ENCODE measurements at places on chromosomes 4 and X.

GRCh38 chr4:110170861-110171260, 27.6 kb downstream of the ELOVL6 start:
- DNase-seq = no peak

- no peak for DNase-seq
These were observed 792 bp downstream of the SLC10A4 start for GRCh38 chr4:48483777-48484493.

- DNase-seq = no peak
These were observed 266.0 kb downstream of the PAPSS1 start for GRCh38 chr4:107453987-107454386.

GRCh38 chrX:118566359-118566758, 70.7 kb downstream of the DOCK11 start:
- DNase-seq = no peak

GRCh38 chr4:166277401-166277800, 404.4 kb downstream of the TLL1 start:
- no peak for DNase-seq

- no peak for DNase-seq
These were observed 338.5 kb downstream of the PCDH7 start for GRCh38 chr4:31058656-31059055.

DNA sequence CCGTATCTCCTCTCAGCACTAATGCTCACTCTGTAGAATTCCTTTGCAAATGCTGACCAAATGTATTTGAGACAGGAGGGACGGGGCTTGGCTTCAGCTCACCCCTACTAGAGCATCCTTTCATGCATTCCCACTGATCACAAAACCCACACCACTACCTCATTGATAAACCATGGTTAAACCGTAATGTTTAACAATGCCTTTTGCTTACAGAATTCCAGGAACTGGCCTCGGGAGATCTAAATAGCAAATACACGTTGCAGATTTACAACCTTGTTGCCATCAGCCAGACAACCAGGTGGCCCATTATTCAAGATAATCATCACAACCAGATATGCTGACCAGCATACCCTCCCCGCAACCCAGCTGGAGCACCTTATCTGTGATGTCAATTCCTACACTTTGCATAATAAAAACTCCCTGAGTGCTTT, 391.9 kb downstream of the KCTD8 start:
- no peak for DNase-seq

GRCh38 chr4:110898290-110898689, 275.4 kb upstream of the PITX2 start:
- DNase-seq = peak; percentile 25

DNA sequence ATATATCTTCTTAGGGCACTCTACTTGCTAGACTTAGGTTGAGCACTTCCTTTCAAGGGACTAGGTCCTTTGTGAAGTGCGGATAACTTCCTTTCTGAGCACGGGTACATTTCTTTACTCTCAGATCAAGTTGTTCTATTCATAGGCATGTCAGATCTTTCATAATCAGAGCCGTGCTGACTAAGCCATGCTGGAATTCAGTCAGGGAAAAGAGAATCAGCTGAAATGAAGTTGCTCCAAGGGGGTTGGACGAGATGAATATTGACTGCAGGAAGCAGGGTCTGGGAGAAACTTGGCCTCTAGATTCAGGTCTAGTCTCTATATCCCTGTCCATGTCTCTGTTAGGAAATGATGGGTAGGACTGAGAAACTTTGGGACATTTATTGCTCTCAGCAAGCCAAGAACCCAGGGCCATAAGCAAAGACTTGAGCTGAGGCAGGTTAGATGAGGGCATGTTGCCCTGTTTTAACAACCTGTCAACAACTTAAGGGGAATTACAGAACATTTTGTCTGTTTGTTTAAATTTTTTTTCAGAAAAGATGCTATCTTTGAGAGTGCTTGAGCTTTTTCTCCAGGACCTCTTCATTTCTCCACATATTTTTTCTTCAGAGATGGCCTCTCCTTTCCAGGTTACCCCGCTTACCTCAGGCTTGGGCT, 28.3 kb downstream of the AREG start:
- no peak for DNase-seq

DNA sequence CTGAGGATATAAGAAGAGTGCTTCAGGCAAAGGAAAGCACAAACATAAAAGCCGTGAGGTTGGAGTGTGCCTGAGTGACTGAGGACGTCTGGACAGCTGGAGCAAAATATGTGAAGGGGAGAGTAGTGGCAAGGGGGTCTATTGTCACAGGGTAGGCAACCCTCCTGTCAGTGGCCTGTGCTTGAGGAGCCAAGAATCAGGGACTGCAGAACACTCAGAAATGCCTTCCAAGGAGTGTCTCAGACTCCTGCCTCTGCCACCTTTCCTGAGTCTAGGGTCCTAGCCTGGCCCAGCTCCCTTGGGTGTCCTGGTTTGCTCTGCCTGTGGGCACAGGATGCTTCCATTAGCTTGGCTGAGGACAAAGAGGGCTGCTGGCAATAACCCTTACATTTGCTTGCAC, 152.5 kb upstream of the PJA1 start:
- no peak for DNase-seq

DNA sequence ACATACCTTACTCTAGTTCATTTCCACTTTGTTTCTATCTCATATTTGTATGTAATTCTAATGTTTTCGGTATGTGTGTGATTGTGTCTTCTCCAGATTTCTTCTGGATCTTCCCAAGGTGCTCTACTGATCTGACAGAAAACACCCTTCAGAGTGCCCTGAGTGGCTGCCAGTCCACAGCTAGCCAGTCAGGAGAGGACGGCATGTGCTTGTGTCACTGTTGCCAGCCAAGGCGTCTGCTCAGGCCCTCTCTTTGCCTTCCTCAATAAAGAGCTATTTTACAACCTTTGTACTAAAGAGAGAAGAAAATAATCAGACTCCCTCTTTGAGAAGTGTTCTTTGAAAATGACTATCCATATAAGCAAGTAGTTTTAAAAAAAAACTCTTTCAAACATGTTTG, 29.0 kb downstream of the CD99L2 start:
- no peak for DNase-seq

- DNase-seq = no peak
These were observed 1.6 kb upstream of the LNX1 start for GRCh38 chr4:53592686-53593501.

GRCh38 chrX:103329991-103330390, at the start of gene TCEAL7:
TSS of gene TCEAL7 (plus strand) at chrX:103330239. CDS start at chrX:103331404, 1,165 bp downstream.
- DNase-seq = no peak

GRCh38 chrX:69932323-69932722, 117.4 kb downstream of the AWAT2 start:
- no peak for DNase-seq

DNA sequence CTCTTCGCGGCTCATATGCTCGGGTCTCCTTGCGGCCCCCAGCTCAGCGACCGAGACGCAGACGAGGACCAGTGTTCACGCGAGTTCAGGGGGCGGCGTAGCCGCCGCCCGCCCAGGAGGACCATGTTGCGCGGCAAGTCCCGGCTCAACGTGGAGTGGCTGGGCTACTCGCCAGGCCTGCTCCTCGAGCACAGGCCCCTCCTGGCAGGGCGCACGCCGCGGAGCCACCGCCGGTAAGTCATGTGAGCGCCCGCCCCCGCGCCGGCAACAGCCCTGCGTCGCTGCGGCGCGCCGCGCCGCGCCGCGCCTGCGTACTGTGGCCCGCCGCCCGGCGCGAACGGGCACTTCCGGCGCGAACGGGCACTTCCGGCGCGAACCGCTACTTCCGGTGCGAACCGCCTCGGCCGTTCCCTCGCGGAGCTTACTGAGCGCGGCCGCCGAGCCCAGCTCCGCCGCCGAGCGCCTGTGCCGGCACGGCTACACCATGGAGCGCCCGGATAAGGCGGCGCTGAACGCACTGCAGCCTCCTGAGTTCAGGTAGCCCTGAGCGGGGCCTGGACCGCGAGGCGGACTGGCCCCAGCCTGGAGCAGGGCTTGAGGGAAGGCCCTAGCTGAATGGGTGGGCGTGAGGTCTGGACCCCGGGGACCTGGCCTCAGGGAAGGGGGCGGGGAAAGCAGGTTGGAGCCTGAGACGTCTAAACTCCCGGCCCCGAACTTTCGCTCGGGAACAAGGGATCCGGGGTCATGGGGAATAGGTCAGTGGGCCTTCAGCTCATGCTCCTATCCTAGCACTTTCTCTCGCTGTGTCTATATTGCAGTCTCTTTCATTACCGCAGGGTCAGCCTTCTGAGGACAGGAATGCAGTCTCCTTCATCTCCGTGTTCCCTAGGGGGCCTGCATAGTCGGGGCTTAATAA, at the start of gene VMA21:
Gene VMA21 (plus strand): TSS at position 382 of the 916 bp plus-strand sequence. CDS start 103 bp downstream, at position 485.
- peak; percentile 78 for DNase-seq

GRCh38 chr4:107467461-107467860, 252.6 kb downstream of the PAPSS1 start:
- DNase-seq = no peak

DNA sequence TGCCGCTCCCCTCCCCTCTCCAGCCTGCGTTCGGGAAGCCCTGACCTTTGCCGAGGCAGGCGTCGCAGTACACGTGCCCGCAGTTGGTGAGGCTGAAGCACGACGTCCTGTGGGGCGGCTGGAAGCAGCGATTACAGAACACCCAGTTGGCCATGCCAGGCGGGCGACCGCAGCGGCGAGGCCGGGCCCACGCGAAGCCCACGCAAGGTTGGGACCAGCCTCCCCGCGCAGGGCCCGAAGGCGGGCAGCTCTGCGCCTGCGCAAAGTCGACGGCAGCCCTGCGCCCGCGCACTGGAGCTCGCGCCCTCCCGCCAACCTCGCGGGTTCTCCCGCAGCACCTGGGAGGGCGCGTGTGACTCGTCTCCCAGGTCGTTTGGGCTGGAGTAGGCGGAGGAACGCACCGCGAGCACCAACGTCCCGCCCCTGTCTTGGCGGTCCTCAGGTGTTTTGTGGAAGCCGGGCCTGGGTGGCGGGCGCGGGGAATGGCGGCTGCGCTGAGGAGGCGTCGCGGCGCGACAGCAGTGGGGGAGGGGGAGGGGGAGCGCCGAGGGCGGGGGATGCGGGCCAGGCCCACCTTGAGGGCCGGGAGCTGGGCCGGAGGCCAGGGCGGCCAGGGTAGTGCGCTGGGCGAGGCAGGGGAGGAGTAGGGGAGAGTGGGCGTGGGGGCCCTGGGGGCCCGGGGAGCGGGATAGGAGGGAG, at the start of gene RNF212:
Gene RNF212 (minus strand): TSS at position 254 of the 699 bp plus-strand sequence. CDS start 100 bp downstream, at position 154.
- DNase-seq = no peak

DNA sequence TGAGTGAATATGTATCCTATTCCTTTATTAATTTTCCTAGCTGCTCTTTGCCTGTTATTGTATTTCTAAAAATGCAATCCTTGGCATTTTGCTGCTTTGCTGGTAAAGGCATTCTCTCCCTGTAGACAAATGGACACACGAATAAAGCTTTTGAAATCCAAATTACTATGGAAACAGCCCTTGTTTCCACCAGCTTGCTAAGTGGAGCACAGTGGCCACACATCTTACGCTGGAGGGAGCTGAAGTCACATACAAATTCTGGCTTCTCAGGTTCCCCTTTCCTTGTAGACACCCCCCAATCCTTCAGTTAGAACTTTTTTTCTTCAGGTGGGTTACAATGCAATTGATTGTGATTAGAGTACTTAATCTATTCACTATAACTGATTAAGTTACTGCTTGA, 66.2 kb downstream of the AGA start:
- no peak for DNase-seq

DNA sequence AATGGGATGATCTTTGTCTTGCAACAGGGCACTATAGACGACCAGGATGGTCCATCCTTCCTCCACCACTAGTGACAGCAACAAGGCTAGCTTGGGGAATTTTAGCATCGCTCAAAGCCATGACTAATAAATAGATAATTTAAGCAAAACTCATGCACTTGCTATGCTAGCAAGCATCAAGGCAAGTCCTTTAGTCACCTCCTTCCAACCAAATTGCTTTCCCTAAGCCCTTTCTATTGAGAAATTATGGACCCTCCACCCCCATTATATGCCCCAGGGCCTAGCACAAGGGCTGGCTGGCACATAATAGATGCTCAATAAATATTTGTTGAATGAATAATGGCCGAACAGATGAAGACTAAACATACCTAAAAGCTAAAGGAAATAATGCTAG, 28.6 kb downstream of the SLC16A2 start:
- DNase-seq = no peak

DNA sequence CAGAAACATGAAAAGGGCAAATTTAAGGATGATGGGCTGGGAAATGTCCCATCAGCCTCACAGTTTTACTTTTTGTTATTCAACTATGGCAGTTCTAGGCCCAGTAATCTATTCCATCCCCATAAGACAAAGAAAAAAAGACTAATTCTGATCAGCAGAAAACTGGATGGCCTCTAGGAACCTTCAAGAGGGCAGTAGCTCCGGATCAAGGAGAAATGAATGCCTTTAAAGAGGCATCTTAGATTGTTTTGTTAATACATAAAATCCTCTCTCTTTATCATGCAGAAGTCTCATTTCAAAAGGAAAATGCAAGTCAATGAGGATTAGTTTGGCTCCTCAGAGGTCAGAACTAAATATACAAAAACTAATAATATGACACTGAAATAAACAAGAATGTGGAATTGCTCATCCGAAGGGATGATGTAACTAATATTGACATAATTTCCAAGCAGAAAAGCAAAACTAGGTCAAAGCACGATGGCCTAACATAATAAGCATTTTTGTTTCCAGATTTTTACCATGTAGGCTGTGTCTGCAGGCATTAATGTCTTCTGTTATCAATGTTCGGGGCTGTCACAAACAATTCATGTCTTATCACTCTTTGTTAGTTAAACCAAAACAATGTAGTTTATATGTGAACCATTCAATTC, 8.8 kb downstream of the MID1 start:
- no peak for DNase-seq

- DNase-seq = no peak
These were observed 21.8 kb upstream of the AREG start for GRCh38 chr4:74423104-74423503.

DNA sequence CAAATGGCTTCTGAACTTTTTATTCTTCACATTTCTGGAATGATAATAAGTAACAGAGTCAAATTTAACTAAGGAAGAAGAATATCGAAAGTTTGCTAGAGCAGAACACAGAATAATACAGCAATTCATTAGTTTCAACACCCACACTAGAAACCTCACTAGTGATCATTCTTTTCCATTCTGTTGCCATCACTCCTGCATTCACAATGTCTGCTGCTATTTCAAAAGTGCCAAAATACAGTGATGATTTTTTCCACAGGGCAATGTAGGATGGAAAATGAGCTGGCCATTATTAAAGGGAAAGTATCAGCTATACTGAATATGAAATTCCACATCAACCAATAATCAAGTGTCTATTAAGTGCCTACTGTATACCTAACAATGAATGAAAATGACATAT, 186.7 kb downstream of the USP46 start:
- DNase-seq = no peak

- DNase-seq = no peak
These were observed 2.8 kb downstream of the ARX start for GRCh38 chrX:25012793-25013631.

GRCh38 chr4:186481998-186482790, 73.2 kb downstream of the MTNR1A start:
- no peak for DNase-seq

Data from NAMALWA (cell line).